Epithelial cell of prostate (primary cell): ENCODE measurements at places on chromosomes 6 and 20.

GRCh38 chr20:31863296-31864085 is 6.8 kb downstream of the DUSP15 start:
- no peak for DNase-seq

DNA sequence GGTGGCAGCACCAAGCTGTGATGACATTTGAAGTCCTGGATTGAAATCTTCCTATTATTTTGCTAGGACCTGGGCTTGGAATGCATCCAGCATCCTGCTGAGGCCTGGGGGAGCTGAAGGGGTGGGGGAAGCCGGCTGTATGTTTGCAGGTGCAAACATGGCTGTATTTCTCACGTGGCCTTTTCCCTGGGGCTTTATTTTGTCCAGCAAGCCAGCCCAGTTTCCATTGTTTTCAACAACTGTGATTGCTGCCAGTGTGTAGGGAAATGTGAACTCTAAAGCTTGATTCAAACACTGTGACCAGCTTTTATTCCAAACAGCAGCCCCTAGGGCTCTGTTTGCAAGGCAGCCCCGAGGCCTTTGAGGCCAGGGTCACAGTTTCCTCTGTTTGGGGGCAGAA is 683.0 kb downstream of the DHX35 start:
- no peak for DNase-seq

DNA sequence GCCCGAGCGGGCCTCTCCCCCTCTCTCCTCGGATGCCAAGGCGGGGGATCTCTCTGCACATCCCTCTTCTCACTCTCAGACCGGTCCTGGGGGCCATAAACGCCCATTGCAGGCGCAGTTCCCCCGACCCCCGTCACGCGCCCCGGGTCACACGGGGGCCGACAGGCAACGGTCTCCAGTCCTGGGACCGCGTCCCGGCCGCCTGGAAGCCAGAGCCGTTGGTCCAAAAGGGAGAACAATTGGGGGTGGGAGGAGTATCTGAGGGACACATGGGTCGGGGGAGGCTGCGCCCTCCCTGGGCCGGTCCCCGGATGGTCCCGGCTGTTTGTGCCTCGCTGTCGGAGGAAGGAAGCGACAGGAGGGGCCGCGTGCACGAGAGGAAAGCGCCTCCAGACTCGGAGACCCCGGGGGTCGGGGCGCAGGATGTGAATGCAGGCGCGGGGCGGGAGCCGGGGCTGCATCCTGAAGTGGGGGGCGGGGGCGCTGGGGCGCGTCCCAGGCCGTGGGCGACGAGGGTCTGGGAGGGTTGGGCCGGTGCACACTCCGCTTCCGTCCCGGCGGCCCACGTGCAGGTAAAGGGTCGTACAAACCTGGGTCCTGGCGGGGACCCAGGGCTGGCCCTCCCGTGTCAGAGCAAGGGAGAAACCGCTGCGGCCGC is 903 bp downstream of the SLC4A11 start:
- DNase-seq = no peak

GRCh38 chr6:71012866-71013469 is 56.1 kb upstream of the B3GAT2 start:
- DNase-seq = peak; percentile 0
